Activated CD8-positive, alpha-beta T cell treated with anti-CD3 and anti-CD28 coated beads for 36 hours (primary cell): ENCODE measurements at places on chromosomes 3 and 15. TPM values are rescaled to one million over a fixed set of nuclear protein-coding genes. Genes with fewer than 3 reads are reported as not detected.

DNA sequence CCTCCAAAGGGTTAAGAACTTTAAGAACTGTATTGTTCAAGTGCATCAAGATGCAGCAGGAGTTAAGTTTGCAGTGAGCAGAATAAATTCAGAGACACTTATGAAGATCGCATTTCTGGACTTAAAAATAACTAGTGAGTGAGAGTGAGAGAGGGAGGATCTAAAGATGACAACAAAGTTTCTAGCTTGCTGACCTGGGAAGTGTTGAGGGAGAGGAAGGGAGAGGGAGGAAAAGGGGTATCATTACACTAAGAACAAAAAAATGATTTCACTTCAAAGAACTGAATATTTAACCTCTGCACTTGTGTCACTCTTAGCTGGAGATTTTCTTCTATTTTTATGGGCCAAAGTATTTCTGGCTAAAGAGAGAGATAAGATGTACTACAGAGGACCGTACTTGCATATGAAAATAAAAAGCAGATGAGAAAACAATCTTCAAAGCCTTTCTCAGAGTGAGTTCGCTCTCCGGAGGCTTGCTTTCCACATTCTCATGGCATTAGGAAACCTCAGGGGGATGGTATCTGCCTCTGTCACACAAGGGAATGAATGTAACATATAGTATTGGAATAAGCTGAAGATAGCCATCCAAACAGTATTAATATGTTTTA, 91.4 kb upstream of the TJP1 start:
- H3K4me1 ChIP-seq = no peaks in the 10 kb centered on the region
- no peaks in the 10 kb centered on the region for H3K36me3 ChIP-seq
- H3K4me3 ChIP-seq = no peak overlapping the region
- no peak for DNase-seq

GRCh38 chr3:61793056-61793455, 231.7 kb downstream of the PTPRG start:
- H3K36me3 ChIP-seq = no peaks in the 10 kb centered on the region
- DNase-seq = no peak
- no peak overlapping the region for H3K27ac ChIP-seq
- H3K27me3 ChIP-seq = no peaks in the 10 kb centered on the region
- H3K4me3 ChIP-seq = no peak overlapping the region

The MELTF gene
- total RNA-seq = 3.5 TPM

GRCh38 chr15:48634893-48635292, 10.6 kb downstream of the FBN1 start:
- H3K27me3 ChIP-seq = no peaks in the 10 kb centered on the region
- H3K4me3 ChIP-seq = no peak overlapping the region
- H3K27ac ChIP-seq = no peak overlapping the region
- no peak for DNase-seq
- peaks cover 4% of the 10 kb centered on the region for H3K4me1 ChIP-seq

The BNC1 gene
- not detected for total RNA-seq
